ENCODE measurements at places on chromosomes 16 and 17. TPM values are rescaled to one million over a fixed set of nuclear protein-coding genes. Genes with fewer than 3 reads are reported as not detected.

The CACNA1H gene
- under 0.01 TPM for total RNA-seq

The CCL4L2 gene
- not detected for total RNA-seq

The TUBB3 gene
- total RNA-seq: 247 TPM

The ZG16 gene
- not detected for total RNA-seq

The VTN gene
- total RNA-seq: not detected

The TBX4 gene
- not detected for total RNA-seq

The SCIMP gene
- not detected for total RNA-seq

The TBC1D3K gene
- not detected for total RNA-seq

The RILP gene
- 3.7 TPM for total RNA-seq

The SAMD14 gene
- total RNA-seq: 9.1 TPM

The CSH1 gene
- not detected for total RNA-seq

The FAM117A gene
- 2.9 TPM for total RNA-seq

The FA2H gene
- total RNA-seq: not detected

The CTRB2 gene
- not detected for total RNA-seq

The RTN4RL1 gene
- 1.6 TPM for total RNA-seq

The CACNG3 gene
- total RNA-seq: not detected

The GNG13 gene
- not detected for total RNA-seq

The TBX21 gene
- not detected for total RNA-seq

The NPIPA8 gene
- not detected for total RNA-seq

The ARL16 gene
- total RNA-seq: 35.6 TPM

The RGS9 gene
- total RNA-seq: 1.3 TPM

The ORMDL3 gene
- total RNA-seq: 44.0 TPM

The SEPTIN1 gene
- 0.32 TPM for total RNA-seq

The KRTAP4-6 gene
- total RNA-seq: not detected

The NHLRC4 gene
- total RNA-seq: 2.6 TPM

The NTN3 gene
- 0.73 TPM for total RNA-seq

The EXOSC6 gene
- total RNA-seq: 24.4 TPM

The TUFM gene
- total RNA-seq: 73.0 TPM

The MT1F gene
- 0.16 TPM for total RNA-seq

The CHTF8 gene
- total RNA-seq: 60.7 TPM

The NLRC3 gene
- total RNA-seq: 0.12 TPM

The TMEM92 gene
- not detected for total RNA-seq

The SGCA gene
- total RNA-seq: 2.4 TPM

The ALOX15 gene
- total RNA-seq: not detected

The AMDHD2 gene
- total RNA-seq: 66.0 TPM

The SCNN1G gene
- total RNA-seq: not detected

The NOG gene
- 8.3 TPM for total RNA-seq

The KRTAP2-2 gene
- not detected for total RNA-seq

The C17orf78 gene
- total RNA-seq: not detected

The ZNF624 gene
- total RNA-seq: 6.8 TPM

The KIFC3 gene
- 55.0 TPM for total RNA-seq

The AGRP gene
- total RNA-seq: not detected

The UNC119 gene
- total RNA-seq: 22.0 TPM

The CCL1 gene
- not detected for total RNA-seq

The BAIAP3 gene
- total RNA-seq: 0.97 TPM

The ZACN gene
- total RNA-seq: not detected

Data from hair follicle dermal papilla cell (primary cell).